ENCODE measurements at places on chromosomes 5 and 9.

- no peak for ATAC-seq
Observed at GRCh38 chr5:52841114-52841513, 53.4 kb downstream of the ITGA1 start.

DNA sequence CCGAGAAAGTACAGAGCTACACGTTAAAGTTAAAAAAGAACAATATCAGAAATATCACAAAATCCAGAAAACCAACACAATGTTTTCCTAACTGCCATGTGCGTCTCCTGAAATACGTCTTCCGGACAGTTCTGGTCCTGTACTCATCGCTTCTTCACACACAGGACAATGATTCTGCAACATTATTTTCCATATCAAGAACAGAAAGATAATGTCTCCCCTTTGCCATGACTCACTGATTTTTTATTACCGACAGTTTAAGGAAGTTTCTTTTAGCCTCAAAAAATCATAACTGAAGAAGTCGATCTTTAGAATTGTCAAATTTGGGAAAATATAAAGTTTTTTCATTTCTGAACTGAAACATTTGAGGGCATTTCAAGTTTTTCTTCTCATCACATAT is 2.5 kb downstream of the TBC1D9B start:
- ATAC-seq: no peak

DNA sequence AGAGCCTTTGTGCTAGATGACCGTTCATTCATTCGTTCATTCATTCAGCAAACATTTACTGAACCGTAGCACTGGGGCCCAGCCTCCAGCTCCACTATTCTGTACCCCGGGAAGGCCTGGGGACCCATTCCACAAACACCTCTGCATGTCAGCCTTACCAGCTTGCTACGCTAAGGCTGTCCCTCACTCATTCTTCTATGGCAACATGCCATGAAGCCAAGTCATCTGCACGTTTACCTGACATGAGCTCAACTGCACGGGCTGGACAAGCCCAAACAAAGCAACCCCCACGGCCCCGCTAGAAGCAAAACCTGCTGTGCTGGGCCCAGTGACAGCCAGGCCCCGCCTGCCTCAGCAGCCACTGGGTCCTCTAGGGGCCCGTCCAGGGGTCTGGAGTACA is 6.0 kb downstream of the CEL start:
- ATAC-seq: no peak

- ATAC-seq: no peak
Observed at GRCh38 chr9:15834541-15834940, 281.7 kb downstream of the CCDC171 start.

DNA sequence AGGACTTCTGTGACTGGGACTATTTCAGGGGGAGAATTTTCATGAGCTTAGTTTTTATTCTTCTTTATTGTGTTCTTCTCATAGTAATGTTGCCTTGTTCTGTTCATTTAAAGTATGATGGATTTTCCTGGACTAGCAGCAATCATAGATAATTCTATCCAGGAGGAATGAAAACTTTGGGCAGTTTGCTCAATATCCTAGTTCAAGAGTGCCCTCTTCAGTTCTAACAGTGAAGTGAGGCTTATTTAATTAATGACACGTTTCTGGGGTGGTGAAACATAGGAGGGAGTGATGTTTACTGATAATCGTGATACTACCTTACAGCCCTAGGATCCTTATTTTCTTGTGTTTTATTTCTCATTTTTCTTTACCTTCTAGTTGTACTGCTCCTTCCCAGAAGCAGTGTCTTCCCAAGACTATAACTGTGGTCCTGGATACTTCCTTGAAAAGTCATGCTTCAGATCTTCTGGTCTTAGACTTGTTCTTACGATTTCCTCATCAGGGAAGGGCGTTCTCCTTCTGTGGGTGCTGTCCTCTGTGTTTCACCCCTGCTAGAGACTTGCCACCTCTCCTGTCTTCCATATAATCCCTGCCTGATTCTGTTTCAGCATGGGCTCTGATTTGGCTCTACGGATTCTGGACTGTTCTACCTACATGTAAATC is 57.4 kb downstream of the CFAP95 start:
- no peak for ATAC-seq

GRCh38 chr5:53201746-53202145 is 92.2 kb upstream of the MOCS2 start:
- ATAC-seq: no peak

- ATAC-seq: no peak
Observed at GRCh38 chr9:126802318-126803059, 2.4 kb upstream of the ZBTB43 start.

DNA sequence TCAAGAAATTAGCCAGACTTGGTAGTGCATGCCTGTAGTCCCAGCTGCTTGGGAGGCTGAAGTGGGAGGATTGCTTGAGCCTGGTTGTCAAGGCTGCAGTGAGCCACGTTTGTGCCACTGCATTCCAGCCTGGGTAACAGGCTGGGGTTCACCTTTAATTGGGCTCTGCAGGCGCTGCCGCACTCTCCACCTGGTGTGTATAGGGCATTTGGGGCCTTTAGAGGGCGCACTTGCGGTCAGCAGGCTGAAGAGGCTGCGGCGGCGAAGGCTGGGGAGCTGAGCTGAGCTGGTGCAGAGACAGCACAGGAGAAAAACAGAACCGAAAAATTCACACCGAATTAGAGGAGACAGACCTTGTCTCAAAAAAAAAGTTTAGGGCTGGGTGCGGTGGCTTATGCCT is 31.2 kb downstream of the CDK7 start:
- no peak for ATAC-seq

DNA sequence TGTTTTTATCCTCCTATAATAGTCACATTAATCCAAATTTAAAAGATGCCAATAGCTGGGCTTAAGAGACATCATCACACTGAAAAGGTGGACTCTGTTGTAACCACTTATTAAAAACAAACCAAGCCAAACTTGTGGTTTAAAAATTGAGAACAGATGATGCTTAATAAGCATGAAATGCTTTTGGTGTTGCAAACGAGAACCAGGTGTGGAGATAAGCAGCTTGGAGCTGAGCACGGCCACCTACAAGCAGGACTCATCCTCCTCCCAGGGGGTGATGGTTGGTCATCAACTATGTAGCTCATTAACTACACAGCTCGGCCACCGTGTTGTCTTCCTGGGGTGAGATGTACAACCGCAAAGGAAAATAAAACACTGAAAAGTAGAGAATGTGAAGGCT is 154.4 kb downstream of the NPR3 start:
- no peak for ATAC-seq

- ATAC-seq: peak; percentile 70
Observed at GRCh38 chr9:22084336-22085035, 75.4 kb upstream of the CDKN2B start.

All from motor neuron (in vitro differentiated cells).